ENCODE measurements at places on chromosomes 7 and 10. TPM values are rescaled to one million over a fixed set of nuclear protein-coding genes. Genes with fewer than 3 reads are reported as not detected.

The IFIT1B gene
- 0.43 TPM for total RNA-seq

The MALRD1 gene
- total RNA-seq: 0.35 TPM

The SPDYE11 gene
- 2.2 TPM for total RNA-seq

The VWA2 gene
- total RNA-seq: 0.23 TPM

The TAS2R38 gene
- total RNA-seq: 0.58 TPM

The CCDC3 gene
- total RNA-seq: 1.1 TPM

The ADCY1 gene
- 2.4 TPM for total RNA-seq

The ZNF727 gene
- not detected for total RNA-seq

The GOLGA7B gene
- total RNA-seq: 0.09 TPM

The CLEC2L gene
- 1.8 TPM for total RNA-seq

The ANTXRL gene
- not detected for total RNA-seq

The CPA5 gene
- 2.6 TPM for total RNA-seq

The KAZALD1 gene
- total RNA-seq: 0.41 TPM

The TFAM gene
- 50.3 TPM for total RNA-seq

The GBX1 gene
- total RNA-seq: 0.62 TPM

The DENND11 gene
- total RNA-seq: 20.2 TPM

The LMTK2 gene
- 4.7 TPM for total RNA-seq

The RSBN1L gene
- total RNA-seq: 18.6 TPM

The SOSTDC1 gene
- total RNA-seq: 1.9 TPM

The OPALIN gene
- total RNA-seq: 0.28 TPM

The MEOX2 gene
- total RNA-seq: 0.26 TPM

GRCh38 chr10:65602182-65602865 is 1323.5 kb upstream of the LRRTM3 start:
- ATAC-seq: no peak

DNA sequence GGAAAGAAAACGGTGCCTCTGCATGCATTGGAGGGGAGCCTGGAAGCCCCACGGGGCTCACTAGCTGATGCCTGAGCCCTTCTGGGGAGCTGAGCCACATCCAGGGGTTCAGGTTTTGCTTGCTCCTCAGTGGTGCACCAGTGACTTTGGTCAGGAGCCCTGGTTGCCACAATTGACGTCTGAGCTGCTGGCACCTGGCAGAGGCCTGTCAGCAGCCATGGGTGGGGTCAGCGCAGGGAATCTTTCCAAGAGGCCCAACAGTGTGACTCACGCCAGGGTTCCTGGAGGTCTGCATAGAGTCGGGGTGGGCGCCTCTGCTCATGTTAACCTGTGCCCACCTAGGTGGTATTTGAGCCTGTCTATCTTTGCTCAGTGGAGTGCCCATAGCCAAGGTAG is 138.7 kb downstream of the NEURL1 start:
- ATAC-seq: peak; percentile 20

GRCh38 chr10:66144016-66144415 is 781.8 kb upstream of the LRRTM3 start:
- no peak for ATAC-seq

DNA sequence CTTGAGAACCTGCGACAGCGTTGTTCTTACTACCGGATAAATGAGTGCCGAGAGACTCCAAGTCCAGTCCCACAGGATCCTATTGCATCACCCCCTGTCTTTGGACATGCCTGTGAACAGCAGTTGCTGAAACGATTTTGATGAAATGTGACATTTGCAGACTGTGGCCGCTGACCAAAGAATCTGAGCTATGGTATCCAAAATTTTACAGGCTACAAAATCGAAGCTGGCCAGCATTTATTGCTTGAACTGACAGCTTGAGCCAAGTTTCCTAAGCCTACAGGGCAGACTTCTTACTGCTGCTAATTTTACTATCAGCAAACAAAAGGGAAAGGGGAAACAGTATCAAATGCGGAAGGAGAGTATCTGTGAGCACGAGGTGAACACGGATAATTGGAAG is 12.1 kb upstream of the NPVF start:
- no peak for ATAC-seq

DNA sequence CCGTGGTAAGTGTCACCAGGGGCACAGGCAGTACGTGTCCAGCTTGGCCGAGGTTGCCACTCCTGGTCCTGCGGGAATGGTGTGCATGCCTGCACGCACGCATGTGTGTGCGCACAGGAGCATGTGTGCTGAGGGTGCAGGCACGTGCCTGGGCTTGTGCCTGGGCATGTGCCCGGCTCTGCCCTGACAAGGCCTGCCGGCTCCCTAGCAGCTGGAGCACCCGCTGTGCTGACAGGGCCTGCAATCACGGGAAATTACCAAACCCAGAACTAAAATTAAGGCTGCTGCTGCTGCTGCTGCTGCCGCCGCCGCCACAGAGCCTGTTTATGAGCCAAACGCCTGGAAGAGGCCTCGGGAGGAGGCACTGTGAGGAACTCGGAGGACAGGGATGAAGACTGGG is 28.7 kb downstream of the GHRHR start:
- ATAC-seq: no peak

DNA sequence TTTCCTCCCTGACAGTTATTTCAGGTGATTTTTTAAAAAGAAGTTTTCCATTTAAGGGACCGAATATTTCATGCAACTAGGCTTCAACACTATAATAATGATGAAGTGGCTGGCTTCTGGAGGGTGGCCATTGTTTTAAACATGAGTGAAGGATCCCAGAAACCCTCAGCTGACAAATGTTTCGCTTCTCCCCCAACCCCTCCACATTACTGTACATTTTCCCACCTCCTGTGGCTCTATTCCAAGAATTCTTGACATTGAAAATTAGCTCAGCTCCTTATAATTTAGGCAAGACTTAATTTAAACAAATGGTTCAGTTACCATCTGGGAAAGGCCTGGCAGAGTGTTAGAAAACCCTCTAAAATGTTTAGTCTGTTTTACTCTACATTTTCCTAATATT is 129.9 kb upstream of the CDCA7L start:
- no peak for ATAC-seq

GRCh38 chr7:52670608-52671225 is 364.7 kb upstream of the POM121L12 start:
- peak; percentile 83 for ATAC-seq

DNA sequence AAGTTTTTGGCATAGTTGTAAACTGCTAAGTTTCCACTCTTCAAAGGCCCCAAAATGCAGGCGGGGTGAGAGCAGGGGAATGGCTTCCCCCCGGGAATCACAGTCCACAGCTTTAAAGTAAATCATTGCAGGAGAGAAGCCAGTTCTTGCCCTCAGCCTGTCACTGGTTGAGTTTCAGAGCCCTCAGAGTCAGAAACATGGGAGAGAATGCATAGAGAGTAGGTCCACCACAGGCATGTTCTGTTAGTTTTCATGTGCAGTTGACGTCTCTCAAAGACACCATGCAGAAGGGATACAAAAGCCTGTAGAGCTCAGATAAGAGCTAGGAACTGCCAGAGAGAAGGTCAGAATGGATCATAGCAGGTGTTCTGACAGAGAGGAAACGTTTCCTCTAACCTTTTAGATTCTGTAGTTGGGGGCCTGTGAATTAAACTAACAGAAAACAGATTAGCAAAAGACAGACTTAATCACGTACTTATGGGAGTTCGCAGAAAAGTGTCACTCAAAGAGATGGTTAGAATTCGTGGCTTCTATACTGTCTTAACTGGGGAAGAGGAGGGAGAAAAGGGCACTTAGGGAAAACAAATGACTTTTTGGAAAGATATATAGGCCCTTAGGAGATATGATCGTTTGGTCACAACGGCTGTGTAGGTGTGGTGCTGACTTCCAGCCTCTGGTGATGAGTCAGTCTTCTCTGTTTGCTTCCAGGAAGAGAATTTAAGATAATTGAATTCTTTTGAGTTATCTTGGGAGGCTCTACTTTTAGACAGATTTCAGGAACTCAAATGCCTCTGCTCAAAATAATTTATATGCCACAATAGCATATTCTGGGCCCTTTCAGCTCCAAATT is 48.0 kb upstream of the MSRB2 start:
- no peak for ATAC-seq

GRCh38 chr10:108454793-108455192 is 1290.3 kb upstream of the SORCS1 start:
- ATAC-seq: no peak

- no peak for ATAC-seq
Observed at GRCh38 chr7:94602181-94602580, 53.8 kb downstream of the SGCE start.

GRCh38 chr10:131271195-131271880 is 40.2 kb downstream of the TCERG1L start:
- no peak for ATAC-seq

- ATAC-seq: no peak
Observed at GRCh38 chr10:43314626-43315495, 48.0 kb upstream of the RASGEF1A start.

- no peak for ATAC-seq
Observed at GRCh38 chr7:140042386-140042670, 20.4 kb downstream of the PARP12 start.

DNA sequence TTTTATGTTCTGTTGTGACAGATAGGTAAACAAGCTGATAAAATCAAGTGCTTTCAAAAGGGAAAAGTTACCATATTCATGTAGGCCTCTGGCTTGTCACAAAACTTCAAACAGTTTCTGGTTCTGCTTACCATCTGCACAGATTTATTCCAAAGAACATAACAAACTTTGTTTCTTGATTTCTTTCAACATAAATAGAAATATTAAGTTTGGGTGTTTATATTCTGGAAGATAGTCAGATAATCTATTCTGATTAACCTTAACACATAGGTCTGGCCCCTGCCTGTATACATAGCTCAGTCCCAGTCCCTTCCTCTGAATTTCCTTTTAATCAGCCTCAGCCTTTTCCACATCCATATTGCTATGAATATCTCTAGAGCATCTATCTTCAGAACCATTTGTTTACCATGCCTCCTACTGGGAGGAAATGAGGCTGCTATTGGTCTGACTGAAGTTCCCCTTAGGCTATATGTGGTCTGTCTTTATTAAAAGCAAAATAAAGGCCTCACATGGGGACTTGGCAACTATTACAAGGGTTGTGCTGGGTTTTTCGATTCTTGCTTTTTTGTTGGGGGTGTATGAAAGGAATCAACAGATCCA is 319.0 kb downstream of the HPSE2 start:
- peak; percentile 67 for ATAC-seq

DNA sequence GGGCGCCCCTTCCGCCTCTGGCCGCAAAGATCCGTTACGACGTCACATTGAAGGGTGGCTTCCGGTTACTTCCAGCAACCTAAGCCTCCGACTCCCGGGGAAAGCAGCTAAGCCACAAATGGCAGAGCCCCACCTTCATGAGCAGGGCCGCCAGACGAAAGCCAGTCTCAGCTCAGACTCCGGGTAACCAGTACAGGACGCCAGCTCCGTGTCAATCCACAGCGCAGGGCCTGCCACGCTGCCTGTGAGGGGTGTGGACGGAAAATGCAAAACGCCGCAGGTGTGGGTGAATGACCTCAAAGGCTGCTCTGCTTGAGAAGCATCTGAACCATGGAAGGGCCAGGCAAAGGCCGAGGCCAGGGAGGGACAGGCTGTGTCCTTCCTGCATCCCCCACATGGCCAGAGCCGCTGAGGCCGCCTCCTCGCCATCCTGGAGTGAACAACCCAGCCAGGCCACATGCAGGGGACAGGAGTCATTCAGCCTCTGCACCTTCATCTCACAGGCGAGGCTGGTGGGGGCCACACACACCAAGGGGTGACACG is 53.5 kb upstream of the PPP2R2D start:
- ATAC-seq: no peak
